Aorta (tissue), 5 donors: ENCODE measurements at places on chromosomes 12 and 14. TPM values are rescaled to one million over a fixed set of nuclear protein-coding genes. Genes with fewer than 3 reads are reported as not detected.

C12orf56 gene
- total RNA-seq = not detected

MYF5 gene
- not detected for total RNA-seq

COA8 gene
- total RNA-seq = 33.3 TPM

LRRC10 gene
- not detected for total RNA-seq

- no peaks in the 10 kb centered on the region for H3K36me3 ChIP-seq
- no peaks in the 10 kb centered on the region for H3K4me1 ChIP-seq
- H3K27me3 ChIP-seq = no peaks in the 10 kb centered on the region
These were observed 4.0 kb downstream of the SIX1 start for GRCh38 chr14:60645126-60645741.

DNA sequence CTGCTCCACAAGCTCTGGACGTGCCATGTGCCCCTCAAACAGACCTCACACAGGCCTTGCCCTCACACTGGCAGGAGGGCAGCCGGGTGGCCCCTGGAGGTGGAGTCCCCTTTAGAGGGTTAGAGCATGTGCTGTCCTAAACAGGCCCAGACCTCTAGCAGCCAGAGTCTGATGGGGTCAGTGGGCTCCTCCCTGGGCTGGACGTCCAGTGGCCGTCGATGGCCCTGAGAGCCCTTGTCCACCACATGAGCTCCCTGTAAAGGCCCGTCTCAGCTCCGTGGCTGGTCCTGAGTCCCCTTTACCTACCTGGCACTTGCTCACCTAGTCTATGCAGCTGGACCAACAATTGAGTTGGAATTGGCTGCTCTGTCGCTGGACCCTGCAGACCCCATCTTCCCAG lies 3.8 kb downstream of the TMEM179 start:
- H3K27me3 ChIP-seq = no peaks in the 10 kb centered on the region
- H3K36me3 ChIP-seq = no peaks in the 10 kb centered on the region
- no peak overlapping the region for H3K27ac ChIP-seq
- H3K4me1 ChIP-seq = no peaks in the 10 kb centered on the region

DNA sequence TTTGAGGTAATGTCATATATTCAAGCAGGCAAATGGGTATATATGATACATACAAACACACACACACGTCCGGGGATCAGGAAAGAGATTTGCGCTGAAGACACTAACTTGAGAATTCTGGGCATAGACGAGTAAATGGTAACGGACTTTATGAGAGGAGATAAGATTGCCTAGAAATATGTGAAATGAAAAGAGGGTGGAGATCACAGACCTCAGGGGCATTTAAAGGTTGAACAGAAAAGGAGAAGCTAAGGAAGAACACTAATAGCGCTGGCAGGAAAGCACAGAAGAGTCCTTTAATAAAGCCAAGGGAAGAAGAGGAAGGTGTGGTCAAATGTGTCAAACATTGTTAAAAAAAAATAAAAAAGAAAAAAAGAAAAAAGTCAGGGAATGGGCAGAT lies 13.1 kb downstream of the CRY1 start:
- peaks cover 4% of the 10 kb centered on the region for H3K4me1 ChIP-seq
- DNase-seq = no peak
- H3K27ac ChIP-seq = no peak overlapping the region

DNA sequence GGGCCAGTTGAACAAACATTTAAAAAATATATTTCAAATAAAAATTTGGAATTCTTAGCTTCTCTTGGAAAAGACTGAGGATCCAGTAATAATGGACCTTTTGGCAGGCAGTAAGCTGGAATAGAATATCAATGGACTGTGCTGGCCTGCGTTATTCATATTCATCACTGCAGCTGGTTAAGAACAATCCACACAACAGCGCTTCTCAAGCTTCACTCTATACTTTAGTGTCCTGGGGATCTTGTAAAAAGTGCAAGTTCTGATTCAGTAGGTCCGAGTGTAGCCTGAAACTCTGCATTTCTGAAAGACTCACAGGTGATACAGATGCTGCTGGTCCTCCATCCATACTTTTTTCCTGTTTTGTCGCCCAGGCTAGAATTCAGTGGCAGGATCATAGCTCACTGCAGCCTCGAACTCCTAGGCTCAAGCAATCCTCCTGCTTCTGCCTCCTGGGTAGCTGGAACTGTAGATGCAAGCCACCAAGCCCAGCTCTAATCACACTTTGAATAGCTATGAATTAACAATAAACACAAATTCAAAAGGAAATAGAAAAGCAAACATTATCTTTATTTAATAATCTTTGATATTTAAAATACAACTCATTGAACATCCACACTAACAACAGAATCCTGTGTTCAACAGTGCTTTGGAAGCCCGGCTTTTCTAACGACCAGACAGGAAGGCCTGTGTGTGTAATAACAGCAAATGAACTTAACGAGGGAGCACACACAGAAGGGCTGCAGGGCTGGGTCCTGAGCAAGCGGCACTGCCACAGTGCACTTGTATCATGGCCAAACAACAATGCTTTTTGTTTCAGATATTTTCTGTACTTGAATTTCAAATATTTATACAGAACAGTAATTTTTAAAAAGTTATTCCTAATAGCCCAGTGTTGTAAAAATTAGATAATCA lies 18.4 kb upstream of the TRIP11 start:
- H3K27ac ChIP-seq = no peak overlapping the region
- H3K4me3 ChIP-seq = no peak overlapping the region
- no peak for DNase-seq

GRCh38 chr12:124295431-124296058 lies 652 bp downstream of the RFLNA start:
- no peaks in the 10 kb centered on the region for H3K4me1 ChIP-seq
- H3K27me3 ChIP-seq = no peaks in the 10 kb centered on the region
- peak; percentile 42 for DNase-seq
- no peak overlapping the region for H3K27ac ChIP-seq

- no peaks in the 10 kb centered on the region for H3K4me1 ChIP-seq
- no peaks in the 10 kb centered on the region for H3K27me3 ChIP-seq
- H3K4me3 ChIP-seq = no peak overlapping the region
- H3K27ac ChIP-seq = no peak overlapping the region
- no peak for DNase-seq
These were observed 38.3 kb downstream of the ATF7IP start for GRCh38 chr12:14403711-14404196.

DNA sequence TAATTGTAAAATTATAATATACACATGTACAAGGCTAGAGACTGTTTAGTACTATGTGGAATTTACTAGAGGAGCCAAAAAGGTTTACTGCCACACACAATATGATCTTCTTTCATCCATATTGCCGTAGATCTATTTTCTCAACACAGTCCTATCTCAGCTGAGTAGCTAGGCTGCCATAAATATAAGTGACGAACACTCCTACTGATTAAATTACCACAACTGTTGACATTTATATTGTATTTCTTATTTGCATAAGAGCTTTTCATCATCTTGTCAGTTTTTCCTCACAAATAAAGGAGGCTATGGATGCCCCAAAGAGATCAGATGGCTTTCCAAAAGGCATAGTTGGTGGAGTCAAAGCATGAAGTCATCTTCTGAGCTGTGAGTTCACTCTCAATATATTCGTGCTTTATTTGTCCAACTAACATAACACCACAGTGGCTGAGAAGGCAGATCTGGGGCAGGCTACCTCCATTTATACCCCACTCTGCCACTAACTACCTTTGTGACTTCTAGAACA lies 78.6 kb downstream of the CCDC59 start:
- no peaks in the 10 kb centered on the region for H3K36me3 ChIP-seq
- DNase-seq = no peak
- H3K27ac ChIP-seq = no peak overlapping the region
- H3K4me1 ChIP-seq = no peaks in the 10 kb centered on the region
- H3K4me3 ChIP-seq = no peak overlapping the region

- no peaks in the 10 kb centered on the region for H3K36me3 ChIP-seq
- H3K4me3 ChIP-seq = no peak overlapping the region
- peak; percentile 92 for DNase-seq
These were observed 21.4 kb downstream of the B4GALNT3 start for GRCh38 chr12:480831-481816.

DNA sequence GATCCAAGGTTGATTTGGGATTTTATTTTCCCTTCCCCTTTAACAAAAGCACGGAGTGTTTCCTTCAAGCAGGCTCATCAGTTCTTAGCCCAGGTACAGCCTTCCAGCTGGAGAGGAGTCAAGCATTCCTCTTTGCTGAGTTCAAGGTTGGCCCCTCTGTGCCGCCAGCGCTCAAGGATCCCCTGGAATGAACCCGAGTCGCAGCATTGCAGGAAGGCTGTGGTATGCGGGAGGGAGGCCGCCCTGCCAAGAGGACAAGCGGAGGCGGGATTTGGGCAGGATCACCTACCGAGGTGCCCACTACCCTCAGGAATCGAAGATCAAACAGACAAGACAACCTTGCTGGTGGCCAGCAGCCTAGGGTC lies 53.9 kb upstream of the NCOR2 start:
- H3K4me1 ChIP-seq = no peaks in the 10 kb centered on the region
- H3K4me3 ChIP-seq = no peak overlapping the region
- DNase-seq = peak; percentile 90
- no peaks in the 10 kb centered on the region for H3K27me3 ChIP-seq
- H3K36me3 ChIP-seq = no peaks in the 10 kb centered on the region

DNA sequence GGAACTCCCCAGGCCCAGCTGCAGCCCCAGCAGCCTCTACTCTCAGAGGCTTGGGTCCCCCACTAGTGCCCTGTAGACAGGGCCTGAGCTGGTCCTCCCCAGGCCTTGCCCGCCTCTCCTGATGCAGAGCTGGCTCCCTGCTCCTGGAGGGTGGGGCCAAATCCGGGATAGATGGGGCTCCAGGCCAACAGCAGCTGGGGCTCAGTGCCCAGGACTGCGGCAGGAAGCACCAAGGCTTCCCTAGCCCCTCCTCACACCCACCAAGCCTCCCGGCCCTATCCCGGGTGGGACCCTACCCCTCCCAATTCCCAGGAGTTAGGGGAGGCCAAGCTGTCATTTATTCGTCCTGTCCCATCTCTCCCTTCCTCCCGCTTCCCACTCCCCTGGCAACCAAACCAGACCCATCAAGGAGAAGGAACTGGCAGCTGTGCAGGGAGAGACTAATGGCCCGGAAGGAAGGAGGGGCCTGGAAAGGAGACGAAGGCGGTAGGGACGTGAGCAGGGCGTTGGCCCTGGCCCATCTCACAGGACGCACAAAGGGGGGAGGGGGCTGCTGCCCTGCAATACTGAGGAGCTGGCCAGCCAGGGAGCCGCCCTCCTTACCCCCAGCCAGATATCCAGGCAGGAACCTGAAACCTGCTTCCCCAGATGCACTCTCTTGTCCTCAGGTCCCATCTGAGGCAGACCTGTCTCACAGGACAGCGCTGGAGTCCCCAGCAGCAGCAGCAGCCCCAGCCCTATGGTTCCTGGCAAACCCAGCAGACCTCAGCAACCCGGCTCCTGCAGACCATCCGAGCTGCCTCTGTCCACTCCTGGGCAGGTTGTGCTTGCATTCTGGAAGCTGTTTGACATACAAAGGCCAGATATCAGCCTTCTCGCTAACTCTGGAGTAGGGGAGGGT lies 1.6 kb upstream of the PRPH start:
- peak; percentile 88 for DNase-seq
- no peaks in the 10 kb centered on the region for H3K36me3 ChIP-seq
- no peaks in the 10 kb centered on the region for H3K27me3 ChIP-seq
- no peak overlapping the region for H3K4me3 ChIP-seq

DNA sequence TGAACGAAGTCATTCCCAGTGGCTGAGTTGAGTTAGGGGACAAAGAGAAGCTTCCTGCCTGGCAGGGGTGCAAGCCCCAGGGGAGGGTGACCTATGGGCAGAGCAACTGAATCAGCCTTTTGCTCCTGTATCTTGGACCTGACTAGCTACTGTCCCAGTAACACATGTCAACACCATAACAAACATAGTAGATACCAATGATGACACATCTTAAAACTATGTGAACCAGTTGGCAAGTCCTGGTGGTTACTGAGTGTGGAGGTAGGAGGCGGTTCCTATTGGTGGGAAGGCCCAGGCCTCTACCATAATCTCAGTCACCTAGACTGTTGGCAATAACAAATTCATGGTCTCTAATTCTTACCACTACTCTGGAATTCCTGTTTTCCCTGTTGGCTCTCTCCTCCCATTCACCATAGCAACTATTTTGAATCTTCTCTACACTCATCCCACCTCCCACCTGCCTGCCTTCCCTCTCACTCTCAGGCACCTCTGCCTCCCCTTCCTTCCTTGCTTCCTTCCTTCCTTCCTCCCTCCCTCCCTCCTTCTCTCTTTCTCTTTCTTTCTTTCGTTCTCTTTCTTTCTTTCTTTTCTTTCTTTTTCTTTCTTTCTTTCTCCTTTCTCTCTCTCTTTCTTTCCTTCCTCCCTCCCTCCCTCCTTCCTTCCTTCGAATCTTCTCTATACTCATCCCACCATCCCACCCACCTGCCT lies 8.1 kb upstream of the P2RX7 start:
- no peak overlapping the region for H3K4me3 ChIP-seq
- H3K36me3 ChIP-seq = no peaks in the 10 kb centered on the region
- H3K27ac ChIP-seq = no peak overlapping the region
- no peaks in the 10 kb centered on the region for H3K4me1 ChIP-seq

GRCh38 chr12:43836475-43836989 lies 651 bp downstream of the TMEM117 start:
- H3K36me3 ChIP-seq = no peaks in the 10 kb centered on the region
- no peak for DNase-seq
- peaks cover 2% of the 10 kb centered on the region for H3K4me1 ChIP-seq
- peak overlapping the region; percentile 97 for H3K27ac ChIP-seq
- H3K4me3 ChIP-seq = peak overlapping the region; percentile 81

DNA sequence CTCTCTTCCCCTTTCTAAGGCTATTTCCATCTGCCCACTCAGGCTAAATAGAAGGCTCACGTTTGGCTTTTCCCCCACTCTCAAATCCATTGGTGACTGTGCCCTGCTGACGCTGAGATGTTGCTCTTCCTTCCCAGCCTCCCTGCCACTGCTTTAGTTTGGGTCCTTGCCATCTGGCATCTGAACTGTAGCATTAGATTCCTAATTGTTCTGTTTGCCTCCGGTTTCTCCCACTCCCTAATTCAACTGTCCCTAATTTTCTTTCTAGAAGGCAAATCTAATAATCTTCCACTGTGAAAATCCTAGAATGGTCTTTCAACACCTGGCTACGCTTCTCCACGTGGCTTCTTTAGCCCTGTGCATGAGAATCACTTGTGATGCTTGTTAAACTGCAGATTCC lies 37.6 kb upstream of the SMOC1 start:
- DNase-seq = no peak
- peaks cover 2% of the 10 kb centered on the region for H3K27me3 ChIP-seq

DNA sequence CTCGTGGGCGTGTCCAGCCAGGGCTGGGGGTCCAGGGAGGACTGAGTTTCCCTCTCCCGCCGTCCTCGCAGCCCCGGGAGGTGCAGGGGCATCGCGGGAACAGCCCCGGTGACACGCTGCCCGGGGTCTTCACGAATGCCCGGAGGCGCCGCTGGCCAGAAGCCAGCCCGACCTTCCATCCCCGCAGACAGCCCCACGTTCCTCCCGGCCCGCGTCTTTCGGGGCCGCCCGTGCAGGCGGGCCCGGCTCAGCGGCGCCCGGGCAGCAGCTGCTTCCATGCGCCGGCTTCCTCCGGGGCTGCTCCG lies 827 bp upstream of the TEDC1 start:
- peak overlapping the region; percentile 30 for H3K4me3 ChIP-seq
- peak overlapping the region; percentile 87 for H3K27ac ChIP-seq
- H3K4me1 ChIP-seq = no peaks in the 10 kb centered on the region
- no peak for DNase-seq
